ENCODE measurements at places on chromosomes 5 and 9.

GRCh38 chr9:80094176-80094771, 522.5 kb downstream of the TLE4 start:
- DNase-seq, result no peak

- no peak for DNase-seq
Measured at GRCh38 chr9:8750639-8751051, 951.1 kb upstream of the DMAC1 start.

GRCh38 chr9:131296906-131297500, 7.5 kb downstream of the PLPP7 start:
- no peak for DNase-seq

GRCh38 chr5:90866333-90866732, 307.7 kb downstream of the ADGRV1 start:
- DNase-seq, result no peak

DNA sequence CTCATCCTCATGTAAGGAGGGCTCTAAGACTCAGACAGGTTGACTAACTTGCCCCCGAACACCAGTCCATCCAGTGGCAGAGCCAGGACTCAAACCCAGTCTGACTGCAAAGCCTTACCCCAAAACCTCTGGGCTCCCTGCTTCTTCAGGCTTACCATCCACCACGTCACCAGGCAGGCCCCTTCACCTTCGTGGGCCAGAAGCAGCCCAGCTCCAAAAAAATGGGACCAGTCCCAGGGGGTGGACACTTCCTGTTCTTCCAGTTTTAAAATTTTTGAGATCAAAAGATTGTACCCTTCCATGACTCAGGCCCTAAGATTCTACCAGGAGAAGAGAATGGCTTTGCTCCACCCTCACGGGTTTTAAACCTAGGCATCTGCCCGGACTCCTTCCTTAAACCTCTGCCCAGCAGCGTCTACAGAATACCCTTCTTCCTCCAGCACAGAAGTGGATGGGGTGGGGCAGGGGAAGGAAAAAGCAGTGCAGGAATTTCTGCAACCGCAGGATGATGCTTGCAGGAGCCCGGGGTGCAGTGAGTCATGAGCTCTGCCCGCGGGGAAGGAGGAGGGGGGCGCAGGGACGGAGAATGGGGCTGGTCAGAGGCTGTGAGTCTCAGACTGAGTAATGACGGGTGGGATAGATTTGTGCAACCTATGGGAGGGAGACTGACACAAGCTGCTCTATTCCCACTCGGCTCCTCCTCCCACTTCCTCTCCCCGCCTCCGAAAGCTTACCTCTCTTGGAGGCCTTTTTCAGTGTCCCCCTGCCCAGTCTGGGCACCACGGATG, 50.4 kb upstream of the STXBP1 start:
- no peak for DNase-seq

DNA sequence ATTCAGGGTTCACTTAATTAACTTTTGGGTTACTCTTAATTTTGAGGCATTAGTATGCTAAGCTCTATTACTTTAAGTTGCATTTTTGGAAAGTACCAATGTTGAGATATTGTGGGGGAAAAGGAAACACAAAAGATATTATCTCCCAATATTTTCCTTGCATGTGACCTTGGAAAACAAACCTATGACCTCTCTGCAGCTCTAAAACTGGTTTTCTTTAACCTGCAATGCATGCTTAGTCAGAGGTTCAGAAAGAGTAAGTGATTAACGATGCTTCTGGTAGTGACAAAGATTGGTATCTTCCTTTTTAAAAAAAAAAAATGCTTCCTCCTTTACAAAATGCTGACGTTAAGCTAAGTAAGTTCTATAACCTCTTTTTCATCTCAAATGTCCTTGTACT, 44.9 kb upstream of the CDH18 start:
- no peak for DNase-seq

GRCh38 chr5:55902696-55903095, 51.5 kb downstream of the IL31RA start:
- DNase-seq, result no peak

- DNase-seq, result no peak
Measured at GRCh38 chr9:82789155-82789824, 273.7 kb downstream of the RASEF start.

DNA sequence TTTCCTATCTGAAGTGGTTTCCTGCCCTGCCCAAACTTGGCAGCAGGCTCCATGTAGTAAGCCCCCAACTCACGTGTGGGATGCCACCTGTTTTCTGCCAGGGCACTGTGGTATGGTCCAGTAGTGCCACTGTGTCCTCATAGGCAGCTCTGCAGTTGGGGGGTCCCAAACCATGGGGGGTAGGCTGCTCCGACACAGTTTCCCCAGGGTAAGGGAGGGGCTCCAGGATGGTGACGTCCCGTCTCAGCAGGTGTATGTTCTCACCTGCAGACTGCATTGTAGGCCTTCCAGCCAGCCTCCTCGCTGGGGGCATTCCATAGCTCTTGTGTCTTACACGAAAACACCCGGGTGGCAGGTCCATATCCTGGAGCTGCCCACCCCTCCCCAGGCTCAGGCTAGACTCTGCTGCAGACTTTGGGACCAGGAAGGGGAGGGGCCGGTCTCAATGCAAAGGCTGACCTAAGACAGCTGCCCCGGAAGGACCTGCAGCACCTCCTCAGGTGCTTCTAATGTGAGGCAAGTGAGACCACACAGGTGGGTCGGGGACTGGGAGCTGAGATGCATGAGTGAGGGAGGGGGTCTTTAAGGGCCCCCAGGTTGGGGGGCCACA, 330.5 kb upstream of the IRX4 start:
- DNase-seq, result no peak

- no peak for DNase-seq
Measured at GRCh38 chr9:130946766-130947617, 7.9 kb upstream of the FIBCD1 start.

DNA sequence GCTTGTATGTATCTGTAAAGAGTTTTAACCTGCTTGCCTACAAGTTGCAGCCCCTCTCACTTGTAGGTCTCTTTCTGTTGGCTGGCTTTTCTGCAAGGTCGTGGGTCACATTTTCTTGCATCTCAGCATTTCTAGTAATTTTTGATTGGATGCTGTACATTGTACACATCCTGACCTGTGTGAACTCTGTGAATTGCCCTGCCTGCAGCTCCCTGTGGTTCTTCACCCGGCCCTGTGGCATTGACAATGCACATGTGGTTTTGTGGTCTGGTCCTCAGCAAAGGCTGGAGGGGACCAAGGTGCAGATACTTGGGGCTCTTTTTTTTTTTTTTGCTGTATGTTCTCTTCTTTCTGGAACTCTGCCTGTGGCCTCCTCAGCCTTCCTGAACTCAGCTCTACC, 53.6 kb downstream of the WNK2 start:
- no peak for DNase-seq

GRCh38 chr9:34430843-34431437, 27.4 kb downstream of the FAM219A start:
- DNase-seq, result no peak

GRCh38 chr9:110140276-110140675, 67.7 kb downstream of the C9orf152 start:
- no peak for DNase-seq

GRCh38 chr5:82922086-82922734, 155.0 kb downstream of the TMEM167A start:
- no peak for DNase-seq

DNA sequence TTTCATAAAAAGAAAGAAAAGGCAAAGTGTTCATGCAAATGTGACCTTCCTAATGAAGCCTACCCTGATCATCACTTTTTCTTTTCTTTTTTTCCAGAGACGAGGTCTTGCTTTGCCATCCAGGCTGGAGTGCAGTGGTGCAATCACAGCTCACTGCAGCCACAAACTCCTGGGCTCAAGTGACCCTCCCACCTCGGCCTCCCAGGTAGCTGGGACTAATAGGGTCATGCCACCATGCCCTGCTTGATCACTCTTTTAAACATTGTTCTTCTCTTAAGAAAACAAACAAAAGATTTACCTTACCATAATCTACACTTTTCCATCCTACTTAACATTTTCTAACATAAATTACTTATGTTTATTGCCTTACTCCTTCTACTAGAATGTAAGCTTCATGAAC, 8.5 kb upstream of the GOLGA1 start:
- no peak for DNase-seq

GRCh38 chr9:92954049-92954861, 6.9 kb downstream of the FGD3 start:
- DNase-seq, result no peak

DNA sequence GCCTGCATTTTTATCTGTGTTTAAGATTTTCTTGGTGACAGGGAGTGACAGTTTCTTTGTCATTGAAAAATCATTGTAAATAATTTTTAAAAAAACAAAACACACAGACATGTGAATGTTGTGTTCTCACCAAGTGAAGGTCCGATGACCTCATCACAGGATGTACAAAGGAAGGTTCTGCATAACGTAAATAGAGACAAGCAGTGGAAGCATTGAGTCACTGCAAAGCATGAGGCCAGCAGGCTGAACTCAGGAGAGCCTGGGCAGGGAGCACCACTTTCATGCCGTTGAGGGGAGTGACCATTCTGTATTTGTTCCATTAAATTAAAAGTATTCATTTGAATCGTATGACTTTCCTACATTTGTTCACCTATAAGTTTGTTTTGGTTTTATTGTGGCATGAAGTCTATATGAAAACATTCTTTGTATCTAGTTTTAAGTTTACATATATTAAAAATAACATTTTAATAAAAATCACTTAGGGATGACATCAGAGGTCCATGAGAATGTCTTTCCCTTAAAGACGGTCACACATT, 70.4 kb upstream of the TLE1 start:
- no peak for DNase-seq

GRCh38 chr5:151038801-151039238, 18.4 kb downstream of the GPX3 start:
- no peak for DNase-seq

DNA sequence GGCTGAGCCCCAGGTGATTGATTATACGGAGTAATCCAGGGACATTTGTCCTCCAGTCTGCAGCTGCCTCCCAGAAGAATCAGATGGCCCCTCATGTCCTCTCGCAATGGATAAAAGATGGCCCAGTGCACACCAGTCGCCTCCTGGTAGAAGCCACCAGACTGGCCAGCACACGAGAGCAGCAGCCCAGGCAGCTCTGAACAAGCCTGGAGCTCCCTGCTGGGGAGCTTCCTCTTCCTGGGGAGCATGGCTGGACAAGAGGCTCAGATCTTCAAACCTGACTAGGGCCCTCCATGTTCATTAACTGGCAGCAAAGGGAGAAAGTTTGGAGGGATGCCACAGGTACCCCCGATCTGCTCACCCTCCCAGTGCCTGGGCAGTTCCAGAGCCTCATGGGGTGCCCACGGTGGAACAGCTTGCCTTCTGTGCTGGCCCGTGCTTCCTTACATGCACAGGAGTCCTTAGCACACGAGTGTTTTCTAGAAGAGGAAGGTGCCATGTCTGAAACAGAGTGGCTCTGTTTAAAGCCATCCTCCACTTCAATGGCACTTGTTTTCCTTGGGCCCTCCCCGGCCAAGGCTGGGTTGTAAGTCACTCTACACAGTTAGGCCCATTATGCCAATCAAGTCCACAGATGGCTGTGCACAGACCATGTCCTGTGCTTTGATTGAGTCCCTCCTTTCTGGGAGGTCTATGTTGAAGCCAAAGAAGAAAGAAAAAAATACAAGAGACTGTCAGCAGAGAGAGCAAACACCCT, 75.6 kb downstream of the PRRT1B start:
- no peak for DNase-seq

DNA sequence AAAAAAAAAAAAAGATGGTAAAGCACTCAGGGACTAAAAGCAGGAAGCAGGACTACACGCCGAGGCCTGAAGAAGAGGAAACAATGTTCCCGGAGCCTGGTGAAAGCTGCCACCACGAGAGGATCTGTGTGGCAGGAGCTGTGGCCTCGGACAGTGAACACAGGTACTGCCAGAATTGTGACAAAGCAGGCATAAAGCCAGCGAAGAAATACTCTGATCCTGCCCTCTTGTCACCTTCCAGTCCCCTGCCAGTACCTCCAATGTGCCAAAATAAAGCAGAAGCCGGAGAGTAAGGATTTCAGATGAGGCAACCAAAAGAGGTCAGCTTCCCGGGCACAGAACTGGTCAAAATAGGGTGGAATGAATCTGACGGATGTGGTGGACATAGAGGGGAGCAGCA, 211.5 kb upstream of the TARS1 start:
- DNase-seq, result no peak

- no peak for DNase-seq
Measured at GRCh38 chr5:118605761-118606160, 382.6 kb downstream of the DTWD2 start.

GRCh38 chr5:3740546-3741373, 145.1 kb downstream of the IRX1 start:
- no peak for DNase-seq

GRCh38 chr5:148792744-148793143, 33.7 kb upstream of the ADRB2 start:
- no peak for DNase-seq

DNA sequence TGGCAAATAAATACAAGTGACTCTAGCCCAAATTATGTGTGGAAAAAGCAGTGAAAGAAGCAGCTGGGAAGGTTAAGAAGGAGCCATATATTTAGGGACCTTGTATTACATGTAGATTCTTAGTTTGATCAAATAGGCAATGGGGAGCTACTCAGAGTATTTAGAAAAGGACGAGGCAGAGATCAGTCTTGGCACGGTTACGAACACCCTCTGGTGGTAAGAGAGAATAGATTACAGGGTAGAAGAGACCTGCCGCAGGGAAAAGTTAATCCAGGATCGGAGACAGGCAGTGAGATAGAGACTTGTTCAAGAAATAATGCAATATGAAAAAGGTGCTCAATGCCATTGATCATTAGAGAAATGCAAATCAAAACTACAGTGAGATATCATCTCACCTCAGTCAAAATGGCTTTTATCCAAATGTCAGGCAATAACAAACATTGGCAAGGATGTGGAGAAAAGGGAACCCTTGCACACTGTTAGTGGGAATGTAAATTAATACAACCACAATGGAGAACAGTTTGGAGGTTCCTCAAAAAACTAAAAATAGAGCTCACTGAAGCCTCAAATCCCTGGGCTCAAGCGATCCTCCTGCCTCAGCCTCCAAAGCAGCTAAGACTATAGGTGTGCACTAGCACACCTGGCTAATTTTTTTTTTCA, 12.0 kb downstream of the INIP start:
- no peak for DNase-seq

Data from cortex of kidney (tissue), 1 donor.